Activated T-helper 1 cell treated with anti-CD3 and anti-CD28 coated beads, Interleukin-2, amount 50 U/mL, for 16 hours (primary cell): ENCODE measurements at places on chromosomes 3 and 15.

GRCh38 chr3:62039586-62039985, 333.8 kb downstream of the FEZF2 start:
- no peak for DNase-seq

DNA sequence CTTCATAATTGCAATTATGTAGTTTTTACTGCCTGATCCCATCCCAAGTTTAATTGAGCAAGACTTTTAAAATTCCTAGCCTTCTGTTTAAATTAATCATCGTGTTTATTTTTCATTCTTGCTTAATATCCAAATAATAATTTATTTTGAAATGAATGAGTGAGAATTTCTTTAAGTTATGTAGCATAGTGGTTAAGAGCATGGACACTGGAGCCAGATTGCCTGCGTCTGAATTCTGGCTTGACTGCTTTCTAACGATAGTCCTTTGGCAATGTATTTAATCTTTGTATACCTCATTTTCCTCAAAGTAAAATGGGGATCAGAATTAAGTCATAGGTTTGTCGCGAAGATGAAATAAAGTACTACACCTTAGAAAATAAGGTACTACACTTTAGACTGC, 71.4 kb downstream of the LRRC49 start:
- no peak for DNase-seq

DNA sequence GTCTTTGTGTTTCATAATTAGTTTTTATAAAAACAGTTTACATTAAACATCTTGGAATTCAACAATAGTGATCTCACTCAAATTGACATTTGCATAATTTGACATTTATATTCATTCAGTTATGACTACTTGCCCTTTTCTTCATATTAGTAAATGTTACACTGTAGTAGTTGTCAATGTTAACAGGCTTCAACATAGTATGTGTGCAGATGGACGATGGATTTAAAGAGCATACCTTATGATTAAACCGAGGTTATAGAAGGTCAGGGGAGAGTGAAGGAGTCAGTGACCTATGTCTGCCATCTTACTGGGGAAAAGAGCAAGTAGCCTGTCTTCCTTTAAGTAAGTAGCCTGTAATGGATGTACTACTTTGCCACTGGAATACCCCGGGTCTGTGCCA, 8.5 kb upstream of the CCNB2 start:
- DNase-seq: no peak

DNA sequence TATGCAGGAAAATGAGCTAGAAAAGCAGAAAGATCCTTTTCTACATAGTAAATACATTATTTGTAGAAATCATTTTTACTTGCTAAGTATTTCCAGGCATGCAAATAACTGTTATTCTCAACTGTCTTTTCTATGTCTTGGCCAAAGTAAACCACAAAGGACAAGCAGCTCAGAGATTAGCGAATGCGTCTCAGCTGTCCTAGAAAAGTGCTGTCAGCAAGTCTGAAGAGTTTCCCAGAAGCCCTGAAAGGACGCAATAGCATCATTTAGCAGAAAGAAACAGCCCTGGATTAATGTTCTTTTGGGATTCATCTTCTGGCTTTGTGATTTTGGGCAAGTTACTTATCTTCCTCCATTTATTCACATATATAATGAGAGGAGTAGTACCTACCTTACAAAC, 100.3 kb downstream of the ZIC1 start:
- DNase-seq: no peak

GRCh38 chr15:89364741-89365450, 30.3 kb upstream of the POLG start:
- DNase-seq: no peak

DNA sequence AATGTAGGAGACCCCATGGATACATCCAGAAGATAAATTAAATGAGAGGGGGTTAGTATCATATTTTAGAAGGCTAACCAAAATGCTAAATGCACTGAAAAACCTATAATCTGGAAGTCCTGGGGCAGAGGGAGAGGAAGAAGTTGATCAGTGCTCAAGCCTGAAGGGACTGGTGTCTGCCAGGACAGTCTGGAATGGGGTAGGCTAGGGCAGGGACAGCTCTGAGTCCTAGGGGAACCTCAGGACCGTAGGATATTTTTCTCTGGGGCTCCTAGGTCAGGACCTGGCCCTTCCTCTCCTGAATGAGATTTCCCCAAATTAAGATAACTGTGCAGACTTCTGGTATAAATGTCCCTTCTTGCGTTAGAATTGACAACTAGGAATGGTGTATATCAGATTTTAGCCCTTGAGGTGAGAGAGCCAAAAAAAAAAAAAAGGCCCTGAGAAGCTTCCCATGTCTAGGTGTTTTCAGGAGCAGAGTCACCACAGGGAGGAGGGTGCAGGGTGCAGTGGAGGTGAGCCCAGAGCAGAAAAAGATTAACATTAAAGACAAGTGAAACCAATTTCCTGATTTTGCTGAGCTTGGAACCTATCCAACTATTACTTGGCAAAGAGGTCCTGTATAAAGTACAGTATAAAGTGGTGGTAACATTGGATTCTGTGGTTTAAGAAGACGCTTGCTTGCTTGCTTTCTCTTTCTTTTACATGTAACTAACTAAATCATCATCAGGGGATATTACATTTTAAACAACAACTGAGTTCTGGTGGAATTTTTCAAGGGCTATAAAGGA, 63.5 kb downstream of the HACD2 start:
- no peak for DNase-seq

DNA sequence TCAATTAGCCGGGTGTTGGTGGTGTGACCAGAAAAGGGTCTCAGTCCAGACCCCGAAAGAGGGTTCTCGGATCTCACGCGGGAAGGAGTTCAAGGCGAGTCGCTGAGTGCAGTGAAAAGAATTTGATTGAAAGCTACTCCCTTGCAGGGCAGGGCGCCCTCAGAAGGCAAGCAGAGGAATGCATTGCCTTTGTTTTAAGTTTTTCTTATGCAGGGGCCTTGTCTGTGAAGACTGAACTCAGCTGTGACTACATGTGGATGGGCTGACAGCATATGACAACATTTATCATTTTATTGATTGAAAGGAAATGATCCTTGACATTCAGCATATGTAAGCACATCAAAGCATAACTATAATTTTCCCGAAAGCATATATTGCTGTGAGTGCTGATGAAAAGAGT, 11.8 kb downstream of the CPN2 start:
- no peak for DNase-seq

GRCh38 chr3:195270079-195270816, 711 bp downstream of the XXYLT1 start:
- DNase-seq: peak; percentile 22

GRCh38 chr15:48190932-48191573, 412 bp upstream of the CTXN2 start:
- no peak for DNase-seq

DNA sequence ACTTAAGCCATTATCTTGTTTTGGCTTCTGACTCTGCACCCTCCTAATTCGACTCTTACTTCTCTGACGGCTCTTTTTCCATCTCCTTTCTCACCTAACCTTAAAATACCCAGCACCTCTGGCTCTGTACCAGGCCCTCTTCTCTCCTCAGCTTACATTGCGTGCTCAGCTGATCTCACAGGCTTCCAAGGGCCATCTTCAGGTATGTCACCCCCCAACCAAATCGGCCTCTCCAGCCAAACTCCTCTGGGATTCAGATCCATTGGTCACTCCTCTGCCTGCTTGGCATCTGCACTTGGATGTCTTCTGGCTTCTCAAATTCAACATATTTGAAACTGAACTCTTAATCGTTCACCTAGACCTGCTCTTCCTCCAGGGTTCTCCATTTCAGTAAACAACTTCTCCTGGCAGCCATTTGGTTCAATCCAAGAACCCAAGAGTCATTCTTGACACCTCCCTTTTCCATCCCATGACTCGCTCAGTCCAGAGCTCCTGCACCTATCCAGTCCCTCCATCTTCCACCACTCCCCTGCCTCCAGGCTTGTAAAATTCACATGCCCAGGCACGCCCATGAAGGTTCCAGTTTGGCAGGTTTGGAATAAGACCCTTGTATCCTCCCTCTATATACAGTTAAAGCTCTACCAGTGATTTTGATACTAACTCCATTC, 35.2 kb upstream of the SLC41A3 start:
- no peak for DNase-seq

DNA sequence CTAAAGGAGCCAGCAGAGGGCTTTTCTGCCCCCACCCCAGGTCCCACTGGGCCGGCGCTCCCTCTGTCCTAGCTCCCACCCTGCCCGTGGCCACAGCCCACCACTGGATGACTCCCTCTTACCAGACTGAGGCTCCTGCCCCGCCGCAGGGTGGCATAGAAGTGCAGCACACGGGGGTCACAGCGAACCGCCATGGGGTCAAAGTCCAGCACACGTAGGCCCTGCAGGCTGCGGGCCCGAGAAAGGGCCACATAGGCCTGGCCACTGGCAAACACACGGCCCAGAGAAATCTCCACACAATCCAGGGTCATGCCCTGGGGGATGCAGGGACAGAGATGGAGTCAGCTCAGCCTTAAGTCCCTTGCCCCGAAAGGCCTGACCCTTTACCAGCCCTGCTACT, 9.0 kb downstream of the PIF1 start:
- DNase-seq: no peak

- no peak for DNase-seq
These were observed 13.9 kb downstream of the ROBO2 start for GRCh38 chr3:77053795-77054194.

GRCh38 chr3:149174901-149175300, 45.5 kb downstream of the HPS3 start:
- DNase-seq: no peak

DNA sequence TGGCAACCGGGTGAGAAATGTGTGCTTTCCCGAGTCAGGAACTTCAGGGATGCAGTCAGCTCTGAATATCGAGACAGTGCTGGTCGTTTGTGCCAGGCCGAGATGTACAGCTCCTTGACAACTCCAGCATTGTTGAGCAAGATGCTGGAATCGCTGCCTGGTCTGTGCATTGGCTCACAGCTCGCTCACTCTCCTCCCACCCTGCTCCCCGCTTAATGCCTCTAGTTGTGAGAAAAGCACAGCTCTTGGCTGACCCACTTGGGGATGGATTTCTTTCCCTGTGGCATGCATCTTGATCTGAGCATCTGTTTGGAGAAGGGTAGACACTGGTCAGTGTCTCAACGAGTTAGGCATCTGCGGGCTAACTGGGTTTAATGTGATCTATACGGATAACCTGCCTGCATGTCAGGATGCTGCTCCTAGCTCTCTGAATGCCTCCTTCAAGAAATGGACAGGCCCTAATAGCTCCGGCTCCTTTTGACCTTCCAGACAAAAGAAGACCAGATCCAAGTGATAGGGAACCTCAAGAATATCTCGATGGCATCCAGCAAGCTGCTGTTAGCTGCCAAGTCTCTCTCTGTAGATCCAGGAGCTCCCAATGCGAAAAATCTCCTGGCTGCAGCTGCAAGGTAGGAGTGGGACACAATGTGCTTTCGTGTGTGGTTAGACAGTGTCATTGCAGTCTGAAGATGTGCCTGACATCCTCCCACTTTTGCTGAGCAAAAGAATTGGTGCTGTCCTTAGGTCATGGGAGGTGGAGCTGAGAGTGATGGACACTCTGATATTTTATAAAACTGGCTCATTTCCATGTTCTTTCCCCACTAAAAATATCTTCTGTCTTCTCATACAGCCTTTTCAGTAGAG, 302.2 kb upstream of the TPM1 start:
- DNase-seq: no peak

GRCh38 chr15:77305953-77306352, 114.0 kb downstream of the PEAK1 start:
- no peak for DNase-seq

GRCh38 chr15:92904722-92905571, 4.8 kb downstream of the CHD2 start:
- no peak for DNase-seq

GRCh38 chr3:139318431-139318816, 25.4 kb upstream of the MRPS22 start:
- no peak for DNase-seq

- DNase-seq: no peak
These were observed 23.7 kb downstream of the TPRA1 start for GRCh38 chr3:127566833-127567232.

GRCh38 chr15:41936649-41937567, 35.4 kb downstream of the EHD4 start:
- DNase-seq: peak; percentile 49

- DNase-seq: no peak
These were observed 12.7 kb upstream of the CRABP1 start for GRCh38 chr15:78327466-78327865.

DNA sequence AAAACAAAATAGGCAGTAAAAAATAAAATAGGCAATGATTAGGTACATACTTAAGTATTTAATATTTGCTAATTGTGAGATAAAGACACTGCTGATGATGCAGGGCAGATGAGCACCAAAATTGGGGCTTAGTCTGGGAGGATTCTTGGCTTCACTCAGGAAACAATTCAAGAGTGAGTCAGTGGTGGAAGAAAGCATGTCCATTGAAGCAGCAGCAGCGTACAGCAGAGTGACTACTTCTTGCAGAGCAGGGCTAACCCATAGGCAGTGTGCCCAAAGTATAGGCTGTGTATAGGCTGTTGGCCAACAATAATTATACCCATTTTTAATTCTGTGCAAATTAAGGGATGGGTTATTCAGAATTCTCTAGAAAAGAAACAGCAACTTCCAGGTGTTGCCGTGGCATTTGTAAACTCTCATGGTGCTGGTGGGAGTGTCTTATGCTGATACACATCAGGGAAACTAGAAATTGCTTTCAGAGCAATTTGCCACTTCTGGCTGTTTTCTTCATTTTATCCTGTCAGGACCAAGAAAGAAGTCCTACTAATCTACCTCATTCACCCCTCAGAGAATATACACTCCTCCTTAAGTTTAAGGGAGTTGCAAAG, 317.3 kb upstream of the NAALADL2 start:
- no peak for DNase-seq

DNA sequence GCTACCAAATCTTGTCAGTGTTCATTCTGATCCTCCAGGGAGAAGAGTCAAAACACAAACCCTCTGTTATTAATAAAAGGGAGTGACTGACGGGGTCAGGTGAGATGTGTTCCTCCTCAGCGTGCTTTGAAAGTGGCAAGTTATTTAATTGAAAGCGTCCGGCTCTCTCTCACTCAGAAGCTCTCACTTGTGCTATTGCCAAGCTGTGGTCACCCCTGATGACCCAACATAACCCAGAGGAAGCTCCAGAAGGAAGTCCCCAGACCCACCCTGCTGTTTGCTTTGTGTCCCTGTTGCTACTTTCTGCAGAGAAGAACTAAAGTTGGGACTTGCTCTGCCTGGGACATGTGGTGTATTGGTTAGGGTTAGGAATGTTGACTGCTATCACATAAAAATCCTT, 235.6 kb downstream of the EDEM1 start:
- no peak for DNase-seq

DNA sequence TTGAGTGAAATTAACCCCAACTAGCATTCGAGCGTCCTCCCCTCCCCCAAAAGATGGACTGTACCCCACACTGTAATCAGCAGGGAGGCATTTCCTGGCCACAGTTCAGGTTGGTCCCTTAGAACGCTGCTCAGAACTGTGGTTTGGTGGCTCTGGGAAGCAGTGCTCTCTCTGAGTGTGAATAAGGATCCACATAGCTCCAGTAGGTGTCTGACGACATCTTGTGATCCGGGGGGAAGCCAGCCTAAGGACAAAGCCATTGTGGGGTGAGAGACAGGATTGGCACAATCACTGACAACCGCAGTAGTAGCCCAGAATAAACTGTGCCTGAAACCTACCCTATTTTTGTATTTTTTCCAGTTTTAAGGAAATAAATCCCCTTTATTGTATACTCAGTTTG, 125.3 kb downstream of the IGF1R start:
- no peak for DNase-seq

GRCh38 chr15:74451322-74451721, 9.6 kb downstream of the UBL7 start:
- DNase-seq: no peak

GRCh38 chr3:134029256-134029733, 430 bp downstream of the SLCO2A1 start:
- no peak for DNase-seq
